ENCODE measurements at places on chromosomes 1 and 21. TPM values are rescaled to one million over a fixed set of nuclear protein-coding genes. Genes with fewer than 3 reads are reported as not detected.
A peak's percentile ranks its signal among the peaks of the same experiment; 100 is the strongest.

DNA sequence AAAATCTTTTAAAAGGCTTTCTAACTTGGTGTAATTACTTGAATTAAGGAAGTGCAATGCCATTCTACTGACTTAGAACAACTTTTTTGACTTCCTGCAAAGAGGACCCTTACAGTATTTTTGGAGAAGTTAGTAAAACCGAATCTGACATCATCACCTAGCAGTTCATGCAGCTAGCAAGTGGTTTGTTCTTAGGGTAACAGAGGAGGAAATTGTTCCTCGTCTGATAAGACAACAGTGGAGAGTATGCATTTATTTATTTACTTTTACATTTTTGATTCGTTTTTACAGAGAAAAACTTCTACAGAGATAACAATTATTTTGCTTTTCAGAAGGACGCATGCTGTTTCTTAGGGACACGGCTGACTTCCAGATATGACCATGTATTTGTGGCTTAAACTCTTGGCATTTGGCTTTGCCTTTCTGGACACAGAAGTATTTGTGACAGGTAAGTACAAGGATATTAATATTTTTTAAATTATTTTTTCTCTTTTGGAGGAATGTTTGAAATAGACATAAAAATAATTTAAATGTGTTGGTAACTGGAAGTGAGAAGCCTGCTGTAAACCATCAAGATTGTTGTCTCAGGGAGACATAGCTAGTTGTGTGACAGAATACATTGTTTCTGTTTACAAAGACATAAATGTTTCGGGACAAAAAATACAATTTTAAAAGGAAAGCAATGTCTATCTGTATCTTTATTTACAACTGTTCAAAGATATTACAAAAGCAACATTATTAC lies at the start of gene PTPRC:
PTPRC (plus strand) TSS at position 147 of the 742 bp plus-strand sequence; CDS start at position 376, 229 bp downstream.
- no peak for DNase-seq

DNA sequence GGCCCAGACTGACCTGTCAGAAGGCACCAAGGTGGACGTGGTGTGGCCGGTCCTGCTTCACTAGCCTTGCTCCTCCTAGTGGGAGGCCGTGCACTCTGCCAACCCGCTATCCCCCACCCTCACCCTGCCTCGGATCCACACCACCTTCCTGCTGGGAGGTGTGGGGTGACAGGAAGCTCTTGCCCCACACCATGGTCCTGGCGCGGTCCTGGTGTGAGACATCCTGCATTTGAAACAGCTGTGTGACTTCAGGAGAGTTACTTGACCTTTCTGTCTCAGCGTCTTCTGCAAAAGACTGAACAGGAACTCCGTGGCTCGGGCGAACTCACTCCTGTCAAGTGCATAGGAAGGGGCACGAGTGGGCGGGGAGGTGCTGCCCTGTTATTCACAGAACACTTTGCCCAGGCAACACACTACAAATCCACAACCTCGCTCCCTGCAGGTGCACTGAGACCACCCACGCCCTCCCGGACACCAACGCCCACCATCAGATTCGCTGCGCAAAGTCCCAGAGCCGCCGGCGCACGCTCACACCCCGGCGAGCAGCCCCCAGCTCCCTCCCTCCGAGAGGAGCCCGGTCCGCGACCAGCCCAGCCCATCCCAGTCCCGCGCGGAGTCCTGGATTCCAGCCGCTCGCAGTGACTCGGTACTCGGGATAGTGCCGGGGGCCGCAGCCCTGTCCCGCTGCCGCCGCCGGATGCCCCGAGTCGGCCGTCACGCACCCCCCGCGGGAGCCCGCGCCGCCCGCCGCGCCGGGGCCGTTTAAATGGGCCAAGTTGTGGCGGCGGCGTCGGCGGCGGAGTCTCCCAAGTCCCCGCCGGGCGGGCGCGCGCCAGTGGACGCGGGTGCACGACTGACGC lies at the start of gene SAMD11:
SAMD11 (plus strand) TSS at position 793 of the 860 bp plus-strand sequence. CDS start 509 bp downstream, outside the sequence.
- peak; percentile 96 for DNase-seq

FUCA1 gene
- 19.0 TPM for total RNA-seq

GRCh38 chr21:16195538-16195910 lies 465.7 kb downstream of the USP25 start:
- no peak for DNase-seq

DNA sequence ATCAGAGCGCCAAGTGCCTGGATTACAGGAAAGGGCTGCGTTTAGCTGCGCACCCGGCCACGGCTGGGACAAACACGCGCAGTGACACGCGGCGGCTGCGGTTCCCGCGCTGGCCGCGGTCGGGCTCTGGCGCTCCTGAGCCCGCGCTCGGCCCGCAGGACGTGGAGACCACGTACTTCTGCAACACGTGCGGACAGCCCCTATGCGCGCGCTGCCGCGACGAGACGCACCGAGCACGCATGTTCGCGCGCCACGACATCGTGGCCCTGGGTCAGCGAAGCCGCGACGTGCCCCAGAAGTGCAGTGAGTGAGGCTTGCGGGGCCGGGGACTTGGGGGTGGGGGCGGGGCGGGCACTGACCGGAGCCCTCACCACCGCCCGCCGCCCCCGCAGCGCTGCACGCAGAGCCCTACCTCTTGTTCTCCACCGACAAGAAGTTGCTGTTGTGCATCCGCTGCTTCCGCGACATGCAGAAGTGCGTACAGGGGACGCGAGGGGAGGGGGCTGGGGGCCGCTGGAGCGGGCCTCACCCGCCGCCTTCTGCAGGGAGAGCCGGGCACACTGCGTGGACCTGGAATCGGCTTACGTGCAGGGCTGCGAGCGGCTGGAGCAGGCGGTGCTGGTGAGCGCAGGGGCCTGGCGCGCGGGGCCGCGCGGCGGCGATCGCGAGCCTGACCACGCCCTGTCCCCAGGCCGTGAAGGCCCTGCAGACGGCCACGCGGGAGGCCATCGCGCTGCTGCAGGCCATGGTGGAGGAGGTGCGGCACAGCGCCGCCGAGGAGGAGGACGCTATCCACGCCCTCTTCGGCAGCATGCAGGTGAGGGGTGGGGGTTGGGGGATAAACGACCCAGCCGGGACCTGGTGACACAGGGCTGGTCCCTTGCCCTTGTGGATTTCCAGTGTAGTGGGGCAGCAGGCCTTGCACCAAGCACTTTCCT lies 3.1 kb downstream of the RNF207 start:
- DNase-seq, result peak; percentile 84

GRCh38 chr1:175920381-175920780 lies 177.0 kb upstream of the TNR start:
- no peak for DNase-seq

DNA sequence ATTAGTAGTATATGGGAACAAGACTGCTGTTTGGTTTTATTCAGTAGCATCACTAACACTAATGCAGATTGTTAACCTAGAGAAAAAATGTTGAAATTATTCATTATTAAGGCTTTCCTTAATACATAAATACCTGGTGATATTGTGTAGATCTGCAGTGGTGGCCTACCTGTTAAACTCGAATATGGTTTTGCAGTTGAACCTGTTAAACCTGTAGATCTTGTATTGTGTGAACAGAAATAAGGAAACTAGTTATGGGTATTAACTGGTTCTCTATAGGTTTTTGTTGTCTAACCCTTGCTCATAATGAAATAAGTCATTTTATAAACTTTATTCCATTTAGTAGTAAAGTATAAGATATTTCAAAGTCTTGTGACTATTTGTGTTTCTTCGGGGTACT lies 23.9 kb downstream of the PKN2 start:
- no peak for DNase-seq

GRCh38 chr1:35807614-35808449 lies at the start of gene AGO4:
AGO4 (plus strand) TSS chr1:35808016; CDS start chr1:35808417, 401 bp downstream.
- peak; percentile 88 for DNase-seq

GRCh38 chr21:42153746-42154145 lies 65.2 kb upstream of the ABCG1 start:
- no peak for DNase-seq

GRCh38 chr21:45431781-45432572 lies 27.0 kb downstream of the COL18A1 start:
- DNase-seq, result peak; percentile 60

DNA sequence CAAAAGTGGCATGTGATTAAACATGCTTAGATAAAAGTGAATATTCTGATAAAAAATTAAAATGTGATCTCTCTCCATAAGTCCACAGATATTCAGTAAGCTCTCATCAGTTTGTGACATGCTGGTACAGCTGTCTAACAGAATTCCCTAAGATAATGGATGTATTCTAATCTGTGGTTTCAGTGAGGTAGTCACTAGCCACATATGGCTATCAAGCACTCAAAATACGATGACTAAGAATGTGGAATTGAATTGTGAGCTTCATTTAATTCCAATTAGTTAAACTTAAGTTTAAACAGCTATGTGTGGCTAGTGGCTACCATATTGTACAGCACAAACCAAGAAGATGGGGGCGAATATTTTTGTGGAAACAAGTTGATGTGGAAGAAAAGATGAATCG lies 4.1 kb upstream of the REG4 start:
- no peak for DNase-seq

- DNase-seq, result no peak
Measured at GRCh38 chr1:208105756-208106155, 138.4 kb downstream of the PLXNA2 start.

DNA sequence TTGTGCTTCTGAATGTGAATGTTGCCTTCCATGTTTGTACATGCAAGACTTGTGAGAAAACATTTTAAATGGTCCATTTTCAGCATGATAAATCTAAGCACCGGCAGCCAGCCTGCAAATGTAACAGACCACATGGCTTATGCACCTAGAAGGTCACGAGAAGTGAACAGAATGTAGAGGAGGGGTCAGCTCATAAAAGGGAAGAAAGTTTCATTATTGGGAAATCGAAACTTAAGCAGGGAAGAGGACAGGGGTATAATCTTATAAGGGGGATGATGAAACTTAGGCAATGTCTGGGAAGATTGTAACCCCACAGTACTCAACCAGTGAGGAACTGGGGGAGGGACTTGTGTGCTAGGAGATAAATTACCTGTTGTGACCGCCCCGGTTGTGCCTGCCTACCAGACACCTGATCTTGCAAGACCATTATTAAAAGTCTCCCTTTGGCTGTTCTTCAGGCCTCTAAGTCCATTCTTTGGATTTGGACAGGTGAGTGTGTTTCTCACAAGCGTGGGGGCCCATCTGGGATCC lies 37.7 kb upstream of the VN1R5 start:
- DNase-seq, result no peak

DONSON gene
- total RNA-seq, result 5.5 TPM

DNA sequence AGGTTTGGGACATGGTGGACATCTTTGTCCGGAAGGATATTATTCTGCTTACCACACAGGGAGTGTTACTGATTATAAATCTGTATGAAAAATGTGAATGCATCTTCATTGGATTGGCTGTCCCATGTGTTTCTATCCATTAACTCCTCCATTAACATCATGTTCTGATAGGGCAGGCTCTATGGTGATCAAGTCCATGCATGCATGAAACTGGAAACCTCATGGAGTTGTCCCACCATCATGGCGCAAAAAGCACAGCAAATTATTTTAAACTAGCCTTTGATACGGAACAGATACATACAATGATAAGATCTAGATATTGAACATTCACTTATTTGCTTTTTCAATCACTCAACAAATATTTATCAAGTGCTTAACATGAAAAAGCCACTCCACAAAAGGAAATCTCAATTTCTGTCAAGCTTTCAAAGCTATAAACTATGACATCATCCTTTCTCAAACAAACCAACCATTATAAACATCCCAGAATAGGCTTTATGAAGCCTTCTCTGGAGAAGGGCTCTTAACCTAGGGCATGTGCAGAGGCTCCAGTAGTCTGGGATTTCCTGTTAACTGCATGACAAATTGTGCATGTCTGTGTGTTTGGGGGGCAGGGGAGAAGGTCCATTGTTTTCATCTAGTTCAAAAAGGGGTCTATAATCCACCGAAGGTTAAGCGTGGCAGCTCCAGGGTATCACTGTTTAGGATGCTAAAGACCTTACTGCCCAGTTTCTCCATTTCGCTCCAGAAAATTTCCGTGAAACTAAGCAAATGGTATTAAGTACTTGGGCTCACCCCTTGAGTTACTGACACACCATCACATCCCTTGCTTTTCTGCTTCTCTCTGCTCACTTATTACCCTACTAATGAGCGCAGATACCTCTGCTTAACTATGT lies 46.1 kb downstream of the ADAMTS1 start:
- no peak for DNase-seq

DNA sequence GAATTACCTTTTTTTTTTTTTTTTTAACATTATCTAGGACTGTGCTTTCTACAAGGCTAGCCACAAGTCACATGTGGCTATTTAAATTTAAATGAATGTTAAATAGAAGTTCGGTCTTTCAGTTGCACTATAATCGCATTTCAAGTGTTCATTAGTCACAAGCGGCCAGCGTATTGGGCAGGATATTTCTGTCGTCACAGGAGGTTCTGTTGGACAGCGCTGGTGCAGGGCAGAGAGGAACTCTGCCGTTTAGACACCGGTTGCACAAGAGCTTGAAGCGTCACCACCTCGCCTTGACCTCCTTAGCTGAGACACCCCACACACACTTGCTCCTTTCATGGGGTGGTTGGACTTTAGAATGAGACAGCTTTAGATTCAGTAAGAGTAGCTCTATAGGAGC lies 64.1 kb downstream of the BACE2 start:
- DNase-seq, result no peak

- no peak for DNase-seq
Measured at GRCh38 chr1:30743584-30744059, 14.0 kb downstream of the LAPTM5 start.

DNA sequence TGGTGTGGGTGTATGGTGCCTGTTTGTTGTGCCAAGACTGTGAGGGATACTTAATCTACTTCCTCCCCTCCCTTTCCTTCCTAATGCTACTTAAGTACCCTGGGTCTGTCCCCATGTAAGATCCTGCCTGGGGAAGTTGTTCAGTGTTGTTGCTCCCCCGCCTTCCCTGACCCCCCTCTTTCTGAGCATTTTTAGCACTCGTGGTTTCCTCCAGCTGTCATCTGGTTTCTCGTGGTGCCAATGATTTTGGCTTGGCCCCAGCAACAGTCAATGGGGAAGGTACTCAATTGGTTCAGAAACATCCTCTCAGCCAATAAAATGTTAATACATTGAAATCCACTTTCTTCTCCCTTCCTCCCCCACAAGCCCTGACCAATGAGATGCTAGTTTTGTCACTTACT lies 8.0 kb upstream of the B4GALT3 start:
- peak; percentile 84 for DNase-seq

DNA sequence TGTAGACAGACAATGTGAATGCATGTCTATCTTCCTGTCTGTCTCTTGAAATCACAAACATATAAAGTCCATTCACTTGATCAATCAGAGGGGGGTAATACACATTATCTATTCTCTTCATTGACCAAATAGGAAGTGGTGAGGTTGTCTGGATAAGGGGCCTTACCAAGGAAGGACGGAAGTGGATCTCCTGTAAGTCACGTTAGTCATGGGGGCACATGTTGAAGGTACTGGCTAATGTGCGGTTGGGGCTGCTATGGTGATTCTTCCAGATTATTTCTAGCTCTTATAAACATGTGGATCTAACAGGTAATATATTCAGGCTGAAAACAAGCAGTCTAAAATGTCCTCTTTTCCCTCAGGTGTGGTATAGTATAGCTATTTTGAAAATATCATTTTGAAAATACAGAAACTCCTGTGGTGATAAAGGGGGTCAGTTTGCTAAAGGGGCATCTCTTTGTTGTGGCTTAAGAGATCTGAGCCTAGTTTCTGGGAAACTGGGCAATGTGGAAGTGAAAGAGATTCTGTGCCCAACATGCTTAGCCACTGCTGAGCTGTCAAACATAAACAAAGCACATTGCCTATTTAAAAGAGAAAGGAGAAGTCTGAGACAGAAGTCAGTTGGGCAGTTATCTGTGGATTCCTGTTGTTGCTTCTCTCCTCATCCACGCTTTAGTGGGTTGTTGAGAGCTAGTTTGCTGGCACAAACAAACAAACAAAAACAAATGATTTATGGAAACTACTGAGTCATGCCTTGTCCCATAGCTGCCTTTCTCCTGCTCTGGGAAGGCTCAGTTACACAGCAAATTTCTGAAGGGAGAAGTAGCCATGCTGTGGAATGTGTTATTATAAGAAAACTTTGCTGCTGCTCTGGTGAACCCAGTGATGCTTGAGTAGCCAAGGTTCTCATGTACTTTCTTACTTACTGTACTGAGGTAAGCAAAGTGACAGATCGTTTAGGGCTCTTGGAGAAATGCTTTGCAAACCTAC lies 166.9 kb downstream of the HLX start:
- DNase-seq, result no peak
